Stimulated activated CD8-positive, alpha-beta memory T cell treated with anti-CD3 and anti-CD28 coated beads, Interleukin-2, amount 100 ng/mL, for 1 hour (primary cell): ENCODE measurements at places on chromosomes 12 and 14.

- no peak for DNase-seq
Observed at GRCh38 chr14:32710731-32711680, 227.7 kb upstream of the NPAS3 start.

DNA sequence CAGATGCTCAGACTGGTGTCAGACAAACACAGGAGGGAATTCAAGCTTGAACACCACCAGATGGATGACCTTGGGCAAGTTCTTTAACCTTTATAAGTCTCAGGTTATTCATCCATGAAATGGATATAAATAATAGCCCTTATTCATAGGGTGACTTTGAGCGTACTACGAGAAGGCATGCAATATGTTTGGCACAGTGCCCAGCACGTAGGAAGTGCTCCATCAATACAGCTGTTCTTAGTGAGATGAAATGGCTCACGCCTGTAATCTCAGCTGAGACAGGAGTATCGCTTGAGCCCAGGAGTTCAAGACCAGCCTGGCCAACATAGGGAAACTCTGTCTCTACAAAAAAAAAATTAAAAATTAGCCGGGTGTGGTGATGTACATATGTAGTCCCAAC, 84.8 kb upstream of the FICD start:
- DNase-seq = no peak

DNA sequence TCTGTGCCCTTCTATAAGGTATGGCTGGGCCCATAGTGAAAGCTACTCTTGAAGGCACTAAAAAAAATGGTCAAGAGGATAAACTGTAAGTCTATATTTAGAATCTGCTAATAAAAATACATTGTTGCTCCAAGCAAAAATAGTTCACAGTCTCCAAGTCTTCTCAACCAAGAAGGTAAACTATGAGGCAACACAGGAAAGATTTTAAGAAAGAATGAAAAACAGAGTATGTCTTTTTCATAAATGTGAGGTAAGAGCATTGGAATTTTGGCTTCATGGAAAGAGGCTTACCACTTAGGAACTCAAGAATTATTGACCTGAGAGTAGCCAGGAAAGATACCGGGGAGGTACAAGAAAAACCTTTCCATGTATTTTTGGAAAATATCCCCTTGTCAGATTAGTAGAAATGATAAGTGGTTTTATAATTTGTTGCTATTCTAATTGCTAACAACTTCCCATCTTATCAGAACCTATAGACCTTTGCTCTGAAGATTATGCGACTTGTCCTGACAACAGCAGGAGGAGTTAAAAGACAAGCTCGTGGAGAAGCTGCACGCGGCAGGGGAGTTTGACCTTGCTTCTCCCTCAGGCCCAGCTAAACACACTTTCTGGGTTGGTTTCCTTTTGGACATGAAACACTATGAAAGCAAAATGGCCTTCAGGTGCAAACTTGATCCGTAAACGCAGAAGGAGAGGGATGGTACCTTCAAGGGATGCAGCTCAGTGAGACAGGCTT, 238.1 kb downstream of the FOXN3 start:
- DNase-seq = no peak

DNA sequence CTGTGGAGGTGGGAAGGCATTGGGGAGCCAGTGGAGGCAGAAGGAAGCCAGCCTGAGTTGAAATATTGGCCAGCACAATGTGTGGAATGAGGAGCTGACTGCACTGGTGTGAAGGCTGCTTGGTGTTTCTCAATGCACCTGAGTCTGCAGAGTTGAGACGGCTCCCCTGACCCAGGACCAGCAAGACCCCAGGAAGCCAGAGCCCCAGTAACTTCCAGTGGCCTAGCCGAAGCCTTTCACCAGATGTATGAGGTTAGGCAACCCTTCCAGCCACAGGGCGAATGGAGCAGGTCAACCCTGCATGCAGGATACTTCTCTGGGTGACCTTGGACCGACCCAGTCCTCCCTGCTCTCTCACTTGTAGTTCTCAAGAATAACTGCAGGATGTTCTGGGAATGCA, 12.9 kb upstream of the KRT73 start:
- no peak for DNase-seq

DNA sequence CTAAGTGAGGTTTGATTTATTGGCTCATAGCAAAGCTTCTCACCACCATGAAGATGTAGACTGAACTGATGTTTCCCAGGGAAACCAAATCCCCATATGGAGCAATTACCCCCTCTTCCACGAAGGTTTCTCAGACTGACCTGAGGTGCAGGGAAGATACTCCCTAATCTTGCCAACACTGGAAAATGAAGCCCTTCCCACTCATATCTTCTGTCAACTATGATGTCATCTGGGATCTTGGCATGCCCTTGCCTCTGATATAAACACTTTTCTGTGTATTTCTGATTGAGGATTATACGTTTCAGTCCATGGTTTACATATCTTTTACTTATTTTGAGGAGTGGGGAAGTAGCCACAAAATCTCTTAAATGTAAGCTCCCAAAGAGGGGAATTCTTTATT, 14.1 kb upstream of the CISTR start:
- no peak for DNase-seq

- no peak for DNase-seq
Observed at GRCh38 chr12:2177751-2178150, 125.0 kb downstream of the CACNA1C start.

GRCh38 chr12:75366629-75367028, 24.3 kb upstream of the GLIPR1L2 start:
- DNase-seq = no peak

DNA sequence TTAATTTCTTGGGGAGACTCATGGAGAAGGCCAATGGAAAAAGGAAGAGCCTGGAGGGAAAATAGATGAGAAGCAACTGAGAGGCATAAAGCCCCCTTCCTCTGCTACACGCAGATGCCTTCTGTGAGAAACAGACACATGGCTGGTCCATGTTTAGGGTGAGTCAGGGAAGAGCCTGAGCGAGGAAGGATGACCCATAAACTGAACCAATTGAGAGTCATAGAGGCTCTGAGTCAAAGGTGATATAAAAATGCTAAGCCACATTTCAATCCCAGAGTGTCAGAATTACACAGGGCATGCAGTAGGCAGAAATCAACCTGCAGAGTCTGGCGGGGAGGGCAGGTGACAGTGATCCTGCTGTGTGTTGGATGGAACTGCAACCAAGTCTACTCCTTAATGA, 30.1 kb upstream of the NEDD1 start:
- DNase-seq = no peak
